ENCODE measurements at places on chromosomes 6 and 20.

DNA sequence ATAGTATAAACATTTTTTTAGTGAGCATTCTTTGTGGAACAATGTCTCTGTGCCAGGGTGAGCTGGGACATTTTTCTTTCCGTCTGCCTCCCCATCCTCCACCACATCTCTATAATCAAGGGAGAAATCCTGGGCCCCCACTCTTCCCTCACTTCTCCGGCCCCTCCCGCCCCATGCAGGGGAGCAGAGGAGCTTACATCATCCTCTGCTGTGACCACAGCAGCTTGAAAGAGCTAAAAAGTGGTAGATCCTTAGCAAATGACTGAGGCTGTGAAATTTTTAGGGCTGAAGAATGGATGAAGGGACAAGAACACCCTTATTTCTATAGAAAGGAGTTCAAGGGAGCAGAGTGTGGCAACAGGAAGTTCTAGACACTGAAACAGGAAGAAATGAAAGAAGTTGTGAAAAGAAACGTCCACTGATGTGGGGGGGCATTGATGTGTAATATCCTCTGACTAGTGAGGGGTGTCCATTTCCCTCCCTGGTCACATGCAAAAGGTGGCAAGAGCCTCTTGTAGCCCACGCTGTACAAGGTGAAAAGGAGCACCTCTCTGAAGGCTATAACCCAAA, 380.3 kb upstream of the JARID2 start:
- DNase-seq = no peak

DNA sequence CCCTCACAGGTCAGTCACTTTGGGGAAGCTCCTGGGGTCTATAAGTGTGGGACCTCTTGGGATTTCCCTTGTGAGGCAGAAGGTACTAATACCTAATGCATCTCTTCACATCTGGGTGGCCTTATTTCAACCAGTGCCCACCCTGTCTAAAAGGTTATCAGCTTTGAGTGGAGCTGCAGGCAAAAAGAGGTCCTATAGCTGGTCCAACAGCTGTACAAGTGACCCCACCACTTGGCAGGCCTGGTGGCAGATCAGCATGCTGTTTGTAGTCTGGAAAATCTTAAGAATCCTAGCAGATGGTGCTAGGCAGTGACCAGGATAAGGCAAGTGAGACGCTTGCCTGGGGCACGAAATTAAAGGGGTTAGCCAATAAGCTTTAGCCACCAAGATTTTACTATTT, 51.6 kb upstream of the GTSF1L start:
- peak; percentile 22 for DNase-seq

- peak; percentile 79 for DNase-seq
Measured at GRCh38 chr6:18263418-18264218, 712 bp downstream of the DEK start.

GRCh38 chr6:69729870-69730449, 66.8 kb downstream of the LMBRD1 start:
- DNase-seq = no peak

- no peak for DNase-seq
Measured at GRCh38 chr6:45714741-45715507, 300.7 kb downstream of the CLIC5 start.

- DNase-seq = no peak
Measured at GRCh38 chr6:118710616-118711015, 59.2 kb upstream of the CEP85L start.

- DNase-seq = no peak
Measured at GRCh38 chr6:4224067-4224978, 88.9 kb upstream of the ECI2 start.

GRCh38 chr20:53736757-53737395, 143.2 kb upstream of the ZNF217 start:
- no peak for DNase-seq

GRCh38 chr6:105445481-105445880, 42.6 kb upstream of the PREP start:
- no peak for DNase-seq

DNA sequence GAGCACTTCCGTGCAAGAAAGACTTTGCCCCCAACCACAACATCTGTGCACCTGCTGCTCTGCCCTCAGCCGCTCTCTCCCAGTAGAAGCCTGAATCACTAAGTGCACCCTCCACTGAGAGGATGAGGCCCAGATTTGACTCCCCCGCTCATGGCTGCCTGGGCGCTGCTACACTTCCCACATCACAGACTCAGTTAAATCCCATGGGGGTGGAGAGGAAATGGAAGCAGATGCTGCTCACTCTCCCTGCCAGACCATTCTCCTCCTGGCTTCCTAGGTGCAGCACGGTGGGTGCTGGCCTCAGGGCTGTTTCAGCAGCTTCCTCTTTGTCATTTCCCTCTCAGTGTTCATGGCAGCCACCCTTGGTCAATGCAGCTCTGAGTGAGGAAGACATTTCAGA, 4.8 kb downstream of the CST5 start:
- no peak for DNase-seq

GRCh38 chr6:148240461-148240840, 102.2 kb upstream of the SASH1 start:
- DNase-seq = no peak

DNA sequence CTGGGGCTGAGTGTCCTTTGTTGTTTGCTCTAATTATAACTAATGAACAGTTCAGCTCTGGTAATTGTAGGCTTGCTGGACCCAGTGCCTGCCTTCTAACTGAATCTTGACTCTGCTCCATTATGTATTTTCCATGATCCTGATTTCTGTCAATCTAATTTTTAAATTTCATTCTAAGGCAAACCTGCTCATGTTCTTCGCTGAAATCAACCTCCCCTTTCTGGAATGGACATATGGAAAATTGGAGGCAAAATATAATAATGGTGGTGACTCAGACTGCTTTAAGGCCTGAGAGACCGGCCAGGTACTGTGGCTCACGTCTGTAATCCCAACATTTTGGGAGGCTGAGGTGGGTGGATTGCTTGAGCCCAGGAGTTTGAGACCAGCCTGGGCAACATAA, 182.7 kb upstream of the AKAP12 start:
- no peak for DNase-seq

DNA sequence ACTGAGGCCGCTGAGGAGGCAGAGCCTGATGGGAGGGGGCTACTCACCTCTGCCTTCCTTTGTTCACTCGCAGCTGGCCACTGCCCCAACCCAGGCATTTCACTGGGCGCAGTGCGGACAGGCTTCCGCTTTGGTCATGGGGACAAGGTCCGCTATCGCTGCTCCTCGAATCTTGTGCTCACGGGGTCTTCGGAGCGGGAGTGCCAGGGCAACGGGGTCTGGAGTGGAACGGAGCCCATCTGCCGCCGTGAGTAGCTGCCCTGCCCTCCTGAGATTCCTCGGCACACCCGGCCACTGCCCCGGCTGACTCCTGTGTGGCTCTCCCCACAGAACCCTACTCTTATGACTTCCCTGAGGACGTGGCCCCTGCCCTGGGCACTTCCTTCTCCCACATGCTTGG, 6.0 kb downstream of the C2 start:
- no peak for DNase-seq

GRCh38 chr20:2301164-2301622, 5.4 kb downstream of the TGM3 start:
- no peak for DNase-seq

DNA sequence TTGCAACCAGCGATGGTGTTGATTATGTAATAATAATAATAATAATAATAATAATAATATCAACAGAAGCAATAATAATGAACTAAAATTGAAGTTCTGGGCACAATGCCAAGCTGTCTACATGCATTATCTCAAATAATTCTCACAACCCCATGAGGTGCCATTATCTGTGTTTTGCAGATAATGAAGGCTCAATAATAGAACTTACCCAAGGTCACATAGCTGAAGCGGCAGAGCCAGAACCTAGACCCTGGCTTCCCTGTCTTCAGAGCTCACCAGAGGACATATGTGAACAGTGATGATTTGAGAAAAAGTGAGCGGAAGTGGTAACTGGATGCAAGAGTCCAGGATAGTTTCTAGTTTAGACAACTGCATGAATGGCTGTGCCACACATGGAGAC, 91.0 kb downstream of the HIVEP1 start:
- no peak for DNase-seq

DNA sequence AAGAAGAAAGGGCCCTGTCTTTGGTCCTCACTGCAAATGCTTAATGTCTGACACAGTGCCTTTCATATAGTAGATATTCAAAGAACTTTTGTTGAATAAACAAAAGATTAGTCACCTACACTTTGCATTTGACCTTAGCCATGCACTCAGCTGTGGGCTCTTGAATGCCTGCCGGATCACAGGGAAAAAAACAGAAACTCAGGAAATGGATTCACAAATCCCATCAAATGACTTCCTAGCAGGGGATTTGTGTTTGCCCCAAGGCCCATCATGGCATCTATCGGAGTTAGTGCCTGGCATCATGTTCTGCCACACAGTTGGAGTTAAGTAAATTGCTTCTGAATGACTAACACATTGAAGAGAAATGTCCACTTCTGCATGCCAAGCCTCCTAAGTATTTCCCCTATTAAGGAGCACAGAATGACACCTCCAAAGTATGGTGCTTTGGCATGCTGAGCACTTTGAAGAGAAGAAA, 72.3 kb upstream of the DST start:
- DNase-seq = no peak

DNA sequence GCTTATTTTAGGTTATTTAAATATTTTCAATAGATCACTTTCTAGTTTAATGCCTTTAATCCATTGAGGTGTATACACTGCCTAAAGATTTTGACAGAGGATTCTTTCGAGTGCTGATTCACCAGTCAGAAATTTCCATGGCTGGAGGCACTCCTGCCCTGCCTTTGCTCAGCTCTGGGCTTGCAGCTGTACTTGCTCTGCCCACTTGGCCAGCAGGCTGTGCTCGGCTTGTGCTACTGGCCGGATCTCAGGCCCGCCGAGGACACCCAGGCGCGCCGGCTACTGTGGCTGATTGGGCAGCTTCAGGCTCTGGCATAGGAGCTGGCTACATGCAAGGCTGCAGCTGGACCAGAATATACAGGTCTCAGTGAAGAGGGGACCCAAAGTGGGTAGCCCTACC, 675.1 kb upstream of the MMS22L start:
- DNase-seq = no peak

GRCh38 chr6:17628873-17629272, 28.8 kb downstream of the FAM8A1 start:
- DNase-seq = no peak

DNA sequence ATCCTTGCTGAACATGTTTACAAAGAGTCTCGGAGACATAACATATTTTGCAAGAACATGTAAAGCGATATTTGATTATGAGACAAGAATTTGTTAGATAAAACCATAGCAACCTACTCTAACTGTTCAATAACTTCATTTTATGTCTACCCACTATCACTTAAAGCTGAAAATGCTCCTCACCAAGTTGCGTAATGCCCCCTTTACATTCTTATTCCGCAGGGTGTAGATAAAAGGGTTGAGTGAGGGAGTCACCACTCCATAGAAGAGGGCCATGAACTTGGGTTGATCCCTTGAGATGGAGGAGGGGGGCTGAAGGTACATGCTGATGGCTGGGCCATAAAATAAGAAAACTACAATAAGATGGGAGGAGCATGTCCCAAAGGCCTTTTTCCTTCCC, 29.9 kb downstream of the OR2J3 start:
- DNase-seq = no peak

DNA sequence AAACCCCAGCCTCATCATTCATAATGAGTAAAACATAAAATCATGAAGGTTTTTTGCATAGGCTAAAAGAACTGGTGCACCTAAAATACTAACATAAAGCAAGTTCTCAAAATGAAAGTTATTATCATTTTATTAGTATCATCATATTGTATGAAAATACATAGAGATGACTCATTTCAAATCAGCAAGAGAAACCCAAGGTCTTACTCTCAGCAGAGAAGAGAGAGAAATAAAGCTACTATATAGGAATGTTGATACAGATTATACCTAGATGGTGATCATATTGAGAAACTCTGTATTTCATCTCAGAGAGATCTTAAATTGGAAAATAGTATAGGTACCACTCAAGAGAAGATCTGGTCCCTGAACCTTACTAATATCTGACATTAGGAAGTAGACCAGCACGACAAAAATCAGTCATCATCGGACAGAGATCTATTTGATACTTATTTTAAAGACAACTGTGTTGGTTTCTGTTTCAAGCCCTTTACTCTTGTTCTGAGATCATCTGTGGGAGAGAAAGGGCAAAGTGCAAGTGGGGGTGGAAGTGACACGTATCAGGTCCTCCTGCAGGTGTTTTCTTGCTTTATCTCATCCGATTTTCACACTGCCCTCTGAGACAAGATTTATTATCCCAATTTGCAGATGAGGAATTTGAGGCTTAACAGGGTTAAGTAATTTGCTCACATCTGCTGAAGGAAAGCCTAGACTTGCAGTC, 532.3 kb downstream of the MAFB start:
- DNase-seq = no peak

- peak; percentile 80 for DNase-seq
Measured at GRCh38 chr20:23048283-23049200, 930 bp downstream of the THBD start.

DNA sequence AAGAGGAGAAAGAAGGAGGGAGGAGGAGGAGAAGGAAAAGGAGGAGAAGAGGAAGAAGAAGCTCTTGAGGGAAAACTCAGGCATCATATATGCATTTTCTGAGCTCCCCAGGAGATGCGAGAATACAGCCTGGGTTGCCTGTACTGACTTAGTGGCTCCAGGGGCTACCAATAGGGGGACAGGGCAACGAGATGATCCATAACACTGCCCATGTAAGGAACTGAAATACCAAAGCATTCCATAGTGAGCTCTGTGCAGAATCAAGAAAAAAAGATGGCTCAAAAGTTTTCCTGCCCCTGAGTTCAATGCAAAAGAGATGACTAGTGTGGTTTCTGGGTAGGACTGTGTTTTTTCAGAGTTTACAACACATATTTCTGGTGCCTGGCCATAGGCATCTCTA, 258.7 kb downstream of the ALDH8A1 start:
- DNase-seq = no peak

- DNase-seq = no peak
Measured at GRCh38 chr6:9159051-9159450, 723.7 kb upstream of the SLC35B3 start.

DNA sequence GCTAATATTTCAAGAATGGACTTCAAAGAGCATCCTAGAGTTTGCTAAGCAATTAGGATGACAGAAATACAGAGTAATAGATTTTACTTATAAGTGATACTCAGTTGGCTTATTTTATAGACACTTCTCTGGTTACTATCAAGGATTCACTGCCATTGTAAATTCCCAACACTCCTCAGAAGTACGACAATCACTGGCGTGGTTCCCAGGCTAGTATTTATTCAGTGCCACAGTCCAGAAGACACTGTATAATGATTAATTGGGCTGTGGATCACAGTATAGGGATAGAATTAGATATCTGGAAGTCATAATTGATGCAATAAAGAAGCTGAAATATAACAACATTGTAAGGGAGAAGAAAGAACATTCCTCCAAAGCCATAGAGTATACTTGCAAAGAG, 15.7 kb downstream of the MANEA start:
- no peak for DNase-seq
